B cell (primary cell): ENCODE measurements at places on chromosomes 4 and X. TPM values are rescaled to one million over a fixed set of nuclear protein-coding genes. Genes with fewer than 3 reads are reported as not detected.
A peak's percentile ranks its signal among the peaks of the same experiment; 100 is the strongest.

Gene S100P
- 0.07 TPM in 1 of 2 replicates, not detected in the other for polyA plus RNA-seq

Gene EDA
- polyA plus RNA-seq = 0.04 and 0.10 TPM in 2 replicates

Gene GPC3
- polyA plus RNA-seq = not detected in 2 replicates

Gene SH3D19
- 0.01 TPM in 1 of 2 replicates, not detected in the other for polyA plus RNA-seq

Gene SLC16A2
- not detected in 2 replicates for polyA plus RNA-seq

Gene CT45A3
- polyA plus RNA-seq = not detected in 2 replicates

Gene WAS
- polyA plus RNA-seq = 88.7 and 93.8 TPM in 2 replicates

Gene F9
- polyA plus RNA-seq = not detected in 2 replicates

Gene NWD2
- not detected in 2 replicates for polyA plus RNA-seq

Gene MAGEA6
- polyA plus RNA-seq = not detected in 2 replicates

- DNase-seq = no peak
Measured at GRCh38 chrX:72299891-72300630, 5.7 kb downstream of the CITED1 start.

GRCh38 chr4:18593297-18594002 lies 571.9 kb upstream of the LCORL start:
- DNase-seq = peak; percentile 70

DNA sequence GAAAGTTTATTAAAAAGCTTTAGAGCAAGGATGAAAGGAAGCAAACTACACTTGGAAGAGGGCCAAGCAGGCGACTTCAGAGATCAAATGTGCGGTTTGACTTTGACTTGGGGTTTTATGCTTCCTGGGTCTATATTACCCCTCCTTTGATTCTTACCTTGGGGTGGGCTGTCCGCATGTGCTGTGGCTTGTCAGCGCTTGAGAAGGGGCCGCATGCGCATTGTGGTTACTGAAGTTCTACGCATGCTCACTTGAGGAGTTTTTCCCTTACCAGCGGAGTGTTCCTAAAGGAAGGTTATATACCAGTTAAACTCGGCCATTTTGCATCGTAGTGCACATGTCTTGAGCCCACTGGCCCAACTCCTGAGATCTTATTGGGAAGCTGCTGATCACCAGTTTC lies 9.9 kb downstream of the ZNF157 start:
- peak; percentile 69 for DNase-seq

- DNase-seq = no peak
Measured at GRCh38 chrX:153992180-153992579, 19.6 kb downstream of the TMEM187 start.

- DNase-seq = no peak
Measured at GRCh38 chr4:152266831-152267480, 268.9 kb downstream of the FBXW7 start.

GRCh38 chr4:159159611-159160010 lies 56.7 kb downstream of the RAPGEF2 start:
- no peak for DNase-seq

DNA sequence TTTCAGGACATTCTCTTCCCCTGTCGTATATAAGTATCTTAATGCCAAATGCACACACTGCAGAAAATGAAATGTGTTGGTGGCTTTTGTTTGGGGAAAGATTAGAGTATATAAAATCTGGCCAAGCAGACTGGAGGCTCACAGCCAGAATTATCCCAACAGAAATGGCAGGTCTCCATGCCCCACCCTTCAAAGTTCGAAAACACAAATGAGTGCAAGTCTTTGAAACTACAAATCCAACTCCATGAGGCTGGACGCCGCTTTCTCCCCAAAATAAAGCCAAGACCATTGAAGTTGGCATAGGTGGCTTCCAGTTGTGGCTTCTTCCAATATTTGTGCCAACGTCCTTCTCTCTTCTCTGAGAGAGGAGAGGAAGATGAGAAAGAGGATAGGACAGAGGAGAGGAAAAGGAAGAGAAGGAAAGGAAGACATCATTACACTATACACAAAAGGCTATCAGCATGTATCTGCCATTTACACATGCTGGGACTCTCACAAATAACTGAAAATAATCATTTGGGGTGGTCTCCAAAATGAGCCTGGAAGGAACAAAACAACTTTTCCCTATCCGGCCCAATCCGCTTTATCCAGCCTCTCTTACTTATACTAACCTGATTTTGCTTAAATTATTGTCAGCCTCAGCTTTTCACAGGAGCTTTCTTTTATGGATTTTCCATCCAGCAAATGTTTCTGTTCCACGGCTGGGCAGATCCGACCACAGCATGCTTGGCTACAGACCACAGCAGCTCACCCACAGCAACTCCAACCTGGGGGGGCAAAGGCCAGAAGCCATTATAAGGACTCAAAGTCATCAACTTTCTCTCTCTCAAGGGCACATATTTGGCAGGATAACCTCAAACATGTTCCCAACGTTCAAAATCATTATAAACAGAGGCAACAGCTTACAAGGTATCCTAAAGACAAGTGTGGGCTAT lies 71.7 kb downstream of the APBB2 start:
- no peak for DNase-seq

- no peak for DNase-seq
Measured at GRCh38 chr4:113826421-113826820, 64.9 kb upstream of the CAMK2D start.

GRCh38 chr4:69099910-69100309 lies 3.6 kb downstream of the UGT2B7 start:
- DNase-seq = no peak

DNA sequence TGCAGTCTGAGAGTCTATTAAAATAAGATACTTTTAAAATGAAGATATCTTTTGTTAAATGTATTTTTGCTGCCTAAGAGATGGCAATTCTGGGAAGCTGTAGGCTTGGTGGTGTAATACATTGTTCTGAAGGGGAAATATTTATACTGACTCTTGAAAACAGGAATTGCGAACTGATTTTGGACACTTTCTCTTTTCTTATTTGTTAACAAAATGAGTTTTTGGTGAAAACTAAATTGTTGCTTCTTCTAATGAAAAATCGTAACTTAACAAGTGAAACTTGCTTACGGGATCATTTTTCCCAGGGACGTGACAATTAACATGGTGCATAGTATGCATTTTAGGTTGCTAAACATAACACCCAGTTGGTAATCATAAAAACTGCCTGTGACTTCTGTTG lies 71.0 kb downstream of the RAPGEF2 start:
- DNase-seq = no peak

- peak; percentile 98 for DNase-seq
Measured at GRCh38 chr4:139453371-139454110, 380 bp upstream of the RAB33B start.

DNA sequence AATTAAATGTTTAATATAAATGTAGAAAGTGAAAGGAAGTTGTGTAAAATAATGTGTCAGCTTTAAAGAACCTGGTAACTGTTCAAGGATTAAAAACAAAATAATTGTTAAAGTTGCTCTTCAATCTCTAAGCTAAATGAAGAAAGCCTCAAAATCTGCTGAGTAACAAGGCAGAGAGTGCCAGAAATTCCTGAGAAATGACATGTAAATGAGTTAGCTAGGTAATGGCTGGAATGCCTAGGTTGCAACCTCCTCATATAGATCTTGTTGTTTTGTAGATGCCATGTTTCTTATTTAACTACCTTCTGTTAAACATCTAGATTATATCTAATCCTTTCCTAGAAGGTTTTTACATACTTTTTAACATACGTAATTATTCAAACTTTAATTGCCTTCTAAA lies 763.6 kb upstream of the AGA start:
- no peak for DNase-seq

- DNase-seq = no peak
Measured at GRCh38 chr4:115054836-115055235, 58.6 kb downstream of the NDST4 start.

- no peak for DNase-seq
Measured at GRCh38 chr4:123587983-123588494, 191.4 kb downstream of the SPRY1 start.

GRCh38 chrX:55715847-55716246 lies 1.7 kb upstream of the RRAGB start:
- peak; percentile 6 for DNase-seq

- DNase-seq = no peak
Measured at GRCh38 chr4:118905566-118905965, 16.9 kb downstream of the SYNPO2 start.

DNA sequence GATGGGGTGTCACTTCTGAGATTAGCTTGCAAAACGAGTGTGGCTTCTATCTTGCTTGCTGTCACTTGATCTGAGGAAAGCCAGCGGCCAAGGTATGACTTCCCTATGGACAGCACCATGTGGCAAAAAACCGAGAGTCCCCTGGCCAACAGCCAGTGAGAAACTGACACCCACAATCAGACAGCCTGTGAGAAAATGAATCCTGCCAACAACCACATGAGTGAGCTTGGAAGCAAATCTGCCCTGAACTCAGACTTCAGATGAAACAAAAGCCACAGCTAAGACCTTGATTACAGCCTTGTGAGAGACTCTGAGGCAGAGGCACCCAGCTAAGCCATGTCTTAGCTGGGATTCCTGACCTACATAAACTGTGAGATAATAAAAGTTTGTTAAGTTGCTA lies 45.5 kb downstream of the PPP1R2C start:
- no peak for DNase-seq

DNA sequence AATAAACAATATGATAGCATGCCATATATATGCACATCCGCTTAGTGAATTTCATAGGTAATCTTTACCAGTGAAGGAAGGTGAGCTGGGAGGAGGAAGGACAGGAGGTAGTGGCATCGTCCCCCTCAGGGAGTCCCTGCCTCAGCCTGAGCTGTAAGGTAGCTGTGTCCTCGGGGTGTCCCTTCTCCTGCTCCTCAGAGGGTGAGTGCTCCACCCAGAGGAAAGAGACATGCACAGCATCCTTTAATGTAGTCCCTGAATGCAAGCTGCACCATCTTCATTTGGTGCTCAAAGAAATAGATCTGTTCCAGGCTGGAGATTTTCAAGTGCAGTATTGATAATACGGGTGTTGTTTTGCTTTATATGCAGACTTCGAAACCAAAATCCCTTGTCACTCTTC lies 330.4 kb upstream of the SFRP2 start:
- DNase-seq = no peak

DNA sequence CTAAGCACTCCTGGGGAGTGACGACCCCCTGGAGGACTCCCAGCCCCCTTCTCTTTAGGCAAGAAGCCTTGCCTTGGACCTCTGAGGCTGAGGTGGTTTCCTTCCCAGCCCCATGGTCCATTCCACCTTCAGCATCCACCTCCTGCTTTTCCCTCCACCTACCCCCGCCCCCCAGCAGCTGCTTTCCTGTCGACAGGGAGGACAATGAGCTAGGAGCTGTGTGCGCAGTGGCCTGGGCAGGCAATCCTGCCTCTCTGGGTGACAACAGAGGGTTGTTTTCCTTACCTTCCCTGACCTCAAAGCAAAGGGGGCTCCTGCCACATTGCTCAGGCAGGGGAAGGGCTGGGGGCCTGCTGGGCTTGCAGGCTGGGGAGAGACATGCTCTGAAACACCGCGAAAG lies 123.5 kb downstream of the BCOR start:
- DNase-seq = no peak

- no peak for DNase-seq
Measured at GRCh38 chrX:40199704-40200103, 101.9 kb upstream of the BCOR start.

- DNase-seq = no peak
Measured at GRCh38 chr4:126123611-126124325, 809.0 kb downstream of the FAT4 start.

- DNase-seq = no peak
Measured at GRCh38 chr4:146742416-146742815, 103.7 kb downstream of the POU4F2 start.
